LoVo (cell line): ENCODE measurements at places on chromosomes 1 and 21.

DNA sequence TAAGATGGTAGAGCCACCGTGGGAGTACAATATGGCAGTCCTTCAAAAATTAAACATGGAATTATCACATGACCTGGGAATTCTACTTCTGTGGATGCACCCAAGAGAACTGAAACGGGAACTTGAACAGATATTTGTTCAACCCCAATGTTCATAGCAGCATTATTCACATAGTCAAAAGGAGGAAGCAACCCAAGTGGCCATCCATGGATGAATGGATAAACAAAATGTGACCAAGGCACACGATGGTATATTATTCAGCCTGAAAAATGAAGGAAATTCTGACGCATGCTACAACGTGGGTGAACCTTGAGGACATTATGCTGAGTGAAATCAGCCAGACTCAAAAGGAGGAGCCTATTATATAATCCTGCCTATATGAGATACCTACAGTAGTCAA, 22.8 kb upstream of the LAPTM5 start:
- no peak for DNase-seq

GRCh38 chr1:93042187-93043056, 36.7 kb upstream of the MTF2 start:
- DNase-seq: peak; percentile 46

DNA sequence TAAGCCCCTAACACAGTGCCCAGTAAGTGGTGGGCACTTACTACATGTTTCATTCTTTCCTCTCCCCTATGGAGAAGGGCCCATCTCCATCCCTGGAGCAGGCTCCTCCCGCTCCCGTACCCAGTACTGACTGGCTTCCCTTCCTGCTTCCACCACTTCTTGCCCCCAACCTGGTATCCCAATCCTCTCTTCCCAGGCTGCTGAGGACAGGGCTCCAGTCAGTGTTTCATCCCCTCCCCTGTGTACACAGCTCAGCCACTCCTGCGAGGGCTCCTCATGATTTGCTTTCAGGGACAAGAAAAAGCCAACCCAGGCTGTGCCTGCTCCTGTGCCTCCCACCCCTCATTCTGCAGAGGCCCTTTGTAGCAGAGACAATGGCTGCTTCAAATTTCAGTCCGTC, 20.8 kb upstream of the ETV3 start:
- DNase-seq: no peak

DNA sequence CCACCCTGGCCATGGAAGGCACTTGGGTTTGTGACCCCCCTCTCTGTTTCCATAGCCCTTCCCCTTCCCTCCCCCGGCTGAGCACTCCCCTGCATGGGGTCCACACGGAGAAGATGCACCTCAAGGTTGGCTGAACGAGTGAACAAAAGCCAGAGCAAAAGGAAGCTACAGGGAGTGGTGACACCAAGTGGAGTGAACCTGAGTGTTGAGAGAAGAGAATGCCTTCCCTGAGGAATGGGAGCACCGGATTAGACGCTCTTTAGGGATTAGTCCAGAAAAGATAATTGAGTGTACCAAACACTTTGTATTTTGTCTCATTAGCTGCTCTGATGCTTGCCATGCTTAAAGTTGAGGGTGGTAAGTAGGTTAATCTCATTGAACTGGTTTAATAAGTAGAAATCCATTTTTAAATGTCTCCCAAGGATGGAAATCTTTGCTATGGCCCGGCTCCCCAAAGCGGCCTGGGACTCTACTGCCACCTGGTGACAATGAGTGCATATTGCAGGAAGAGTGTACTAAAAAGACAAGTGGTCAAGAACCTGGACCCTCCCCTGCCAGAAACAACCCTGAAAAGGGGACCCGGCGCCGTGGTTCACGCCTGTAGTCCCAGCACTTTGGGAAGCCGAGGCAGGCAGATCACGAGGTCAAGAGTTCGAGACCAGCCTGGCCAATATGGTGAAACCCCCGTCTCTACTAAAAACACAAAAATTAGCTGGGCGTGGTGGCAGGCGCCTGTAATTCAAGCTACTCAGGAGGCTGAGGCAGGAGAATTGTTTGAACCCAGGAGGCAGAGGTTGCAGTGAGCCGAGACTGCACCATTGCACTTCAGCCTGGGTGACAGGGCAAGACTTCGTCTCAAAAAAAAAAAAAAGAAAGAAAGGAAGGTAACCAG, 150.6 kb upstream of the ZC3H12A start:
- DNase-seq: no peak

- DNase-seq: no peak
Observed at GRCh38 chr21:41482301-41482700, 25.7 kb downstream of the TMPRSS2 start.

DNA sequence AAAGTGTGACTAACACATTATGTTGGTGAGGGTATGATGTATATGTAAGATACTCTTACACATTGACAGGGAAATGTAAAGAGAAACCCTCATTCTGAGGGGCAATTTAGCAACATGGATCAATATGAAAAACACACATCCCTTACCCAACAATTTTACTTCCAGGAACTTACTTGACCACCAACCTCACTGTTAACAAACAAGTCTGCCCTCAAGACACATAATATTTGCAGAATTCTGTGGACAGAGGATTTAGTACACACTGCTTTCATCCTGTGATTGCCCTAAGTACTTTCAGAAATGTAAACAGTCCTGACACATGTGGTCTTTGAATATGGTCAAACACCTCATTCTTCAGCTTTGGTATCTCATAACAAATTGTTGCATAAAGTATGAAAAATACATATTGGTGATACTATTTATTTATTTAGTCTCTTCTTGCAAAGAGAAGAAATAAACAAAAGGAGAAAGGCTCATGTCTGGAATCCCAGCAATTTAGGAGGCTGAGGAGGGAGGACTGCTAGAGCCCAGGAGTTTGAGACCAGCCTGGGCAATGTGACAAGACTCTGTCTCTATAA, 6.9 kb downstream of the USP48 start:
- no peak for DNase-seq

GRCh38 chr21:45459171-45460010, 54.4 kb downstream of the COL18A1 start:
- no peak for DNase-seq

GRCh38 chr1:232510367-232511110, 119.4 kb downstream of the SIPA1L2 start:
- DNase-seq: no peak

GRCh38 chr1:17348593-17349234, 23.3 kb upstream of the PADI6 start:
- DNase-seq: no peak

DNA sequence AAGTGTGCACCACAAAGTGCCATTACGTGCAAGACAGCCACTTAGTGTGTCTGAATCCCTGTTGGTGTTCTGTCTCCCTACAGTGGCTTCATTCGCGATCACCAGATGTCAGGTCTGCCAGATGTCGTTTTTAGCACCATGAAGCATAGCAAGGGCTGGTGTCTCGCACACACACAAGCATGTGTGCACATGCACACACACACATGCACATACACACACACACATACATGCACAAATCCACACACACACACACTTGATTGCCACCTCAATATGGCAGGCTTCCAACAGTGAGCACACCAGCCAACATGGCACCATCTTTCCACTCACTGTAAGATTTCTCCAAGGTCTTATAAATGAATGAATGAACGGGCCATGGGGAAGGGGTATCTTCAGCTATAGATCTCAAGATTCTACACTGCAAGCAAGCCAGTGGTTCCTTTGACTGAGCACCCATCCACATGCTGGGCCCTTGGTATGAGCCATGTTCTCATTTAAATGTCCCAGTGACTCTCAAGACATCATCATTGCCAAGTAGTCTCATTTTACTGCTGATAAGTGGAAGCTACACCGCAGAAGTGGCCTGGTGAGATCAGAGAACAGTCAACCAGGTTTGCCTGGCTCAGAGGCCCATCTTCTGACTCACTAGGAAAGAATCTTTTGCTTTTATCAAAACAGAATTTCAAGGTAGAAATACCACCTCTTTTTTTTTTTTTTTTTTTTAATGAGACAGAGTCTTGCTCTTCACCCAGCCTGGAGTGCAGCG, 84.9 kb downstream of the SIM2 start:
- DNase-seq: peak; percentile 78

DNA sequence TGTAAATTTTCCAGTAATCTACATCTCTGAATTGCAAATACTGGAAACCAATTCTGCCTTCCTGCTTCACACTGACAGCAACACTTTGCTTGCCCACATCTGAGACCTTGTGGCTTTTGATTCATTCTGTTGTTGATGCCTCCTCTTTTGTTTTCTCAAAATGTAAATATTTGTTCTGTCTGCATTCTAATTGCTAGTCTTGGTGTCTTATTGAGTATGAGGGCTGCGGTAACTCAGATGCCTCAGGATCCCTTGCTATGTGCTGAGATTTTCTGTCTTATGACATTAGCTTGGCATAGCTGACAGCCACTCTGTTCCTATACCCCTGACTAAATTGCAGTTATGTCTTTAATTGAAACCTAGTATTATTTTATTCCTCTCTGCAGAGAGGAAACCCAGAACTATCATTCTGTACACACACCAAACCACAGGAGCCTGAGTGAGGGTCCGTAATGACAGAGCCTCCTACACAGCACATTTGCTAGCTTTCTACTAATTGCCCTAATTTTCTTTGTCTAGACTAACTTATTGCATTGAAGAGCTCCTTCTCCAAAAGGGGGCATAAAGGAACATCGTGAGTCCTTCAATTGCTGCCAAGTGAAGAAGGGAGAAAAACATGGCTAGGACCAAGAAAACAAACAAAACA, 72.1 kb downstream of the GREM2 start:
- DNase-seq: no peak

- no peak for DNase-seq
Observed at GRCh38 chr21:33560965-33561364, 18.1 kb downstream of the SON start.

DNA sequence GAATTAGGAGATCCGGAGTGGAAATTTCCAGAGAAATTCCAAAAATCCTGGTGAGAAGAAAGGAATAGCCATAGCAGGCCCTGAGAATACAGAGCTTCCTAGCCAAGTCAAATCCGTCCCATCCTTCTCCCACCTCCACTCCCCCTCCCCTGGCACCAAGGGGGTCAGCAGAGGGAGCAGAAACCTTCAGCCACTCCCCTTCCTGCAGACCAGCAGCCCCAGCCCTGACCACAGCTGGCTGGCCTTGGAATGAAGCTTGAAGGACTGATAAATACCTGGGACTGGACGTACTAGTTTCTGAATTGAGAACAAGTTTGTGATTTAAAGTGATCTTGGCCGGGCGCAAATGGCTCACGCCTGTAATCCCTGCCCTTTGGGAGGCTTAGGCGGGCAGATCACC, 13.8 kb upstream of the RIPPLY3 start:
- DNase-seq: no peak

DNA sequence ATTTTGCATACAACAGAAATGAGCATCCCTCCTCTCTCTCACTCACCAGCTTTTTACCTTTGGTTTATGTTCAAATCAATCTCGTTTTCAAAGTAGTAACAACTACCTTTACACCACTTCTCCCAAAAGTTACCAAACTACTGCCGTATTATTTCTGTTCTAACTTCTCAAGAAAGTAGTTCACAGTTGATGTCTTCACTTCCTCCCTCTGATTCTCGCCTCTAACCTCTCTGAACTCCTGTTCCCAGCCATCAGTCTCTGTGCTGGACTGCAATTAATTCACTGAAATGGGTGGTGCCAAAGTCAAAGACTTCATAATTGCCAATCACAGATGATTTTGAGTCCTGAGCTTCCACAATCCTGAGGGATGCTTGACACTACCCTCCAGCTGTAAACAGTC, 54.0 kb downstream of the ZNF281 start:
- DNase-seq: no peak

GRCh38 chr21:44704636-44705001, 6.8 kb downstream of the TSPEAR start:
- no peak for DNase-seq

- no peak for DNase-seq
Observed at GRCh38 chr1:152002960-152003359, 9.3 kb upstream of the S100A10 start.

- DNase-seq: peak; percentile 76
Observed at GRCh38 chr1:15323351-15323988, 76.4 kb downstream of the FHAD1 start.

DNA sequence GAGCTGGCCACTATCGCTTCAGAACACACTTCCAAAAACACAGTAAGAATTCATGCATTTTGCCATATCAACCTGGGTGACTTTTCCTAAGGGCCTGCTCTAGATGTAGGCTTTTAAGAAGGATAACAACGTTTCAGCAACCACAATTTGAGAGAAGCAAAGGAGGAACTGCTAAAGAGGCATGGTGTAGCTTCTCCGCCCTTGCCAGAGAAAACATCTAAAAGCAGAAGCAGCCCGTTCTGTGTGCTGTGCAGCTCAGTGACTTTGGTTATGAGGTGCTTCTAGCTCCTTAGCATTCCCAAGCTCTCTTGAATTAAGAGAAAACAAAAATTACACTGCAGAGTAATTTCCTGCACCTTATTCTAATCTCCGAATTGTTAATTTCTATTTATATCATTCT, 2.7 kb downstream of the PER3 start:
- no peak for DNase-seq

DNA sequence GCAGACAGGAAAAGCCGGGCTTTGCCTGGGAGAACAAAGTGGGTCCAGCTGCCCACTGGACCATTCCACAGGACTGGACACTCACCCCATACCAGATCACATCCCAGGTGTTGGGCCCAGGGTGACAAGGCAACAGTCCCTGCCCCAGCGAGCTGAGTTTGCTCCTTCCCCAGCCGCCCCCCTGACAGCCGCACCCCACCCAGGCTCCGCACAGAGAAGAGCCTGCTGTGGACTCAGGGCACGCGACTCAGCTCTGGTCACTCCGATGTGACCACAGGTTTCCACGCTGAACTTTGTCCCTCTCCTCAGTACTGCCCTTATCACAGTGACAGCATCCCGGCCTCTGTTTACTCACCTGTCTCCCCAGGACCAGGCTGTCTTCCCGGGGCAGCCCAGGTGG, 1.2 kb downstream of the BMP8B start:
- DNase-seq: no peak

DNA sequence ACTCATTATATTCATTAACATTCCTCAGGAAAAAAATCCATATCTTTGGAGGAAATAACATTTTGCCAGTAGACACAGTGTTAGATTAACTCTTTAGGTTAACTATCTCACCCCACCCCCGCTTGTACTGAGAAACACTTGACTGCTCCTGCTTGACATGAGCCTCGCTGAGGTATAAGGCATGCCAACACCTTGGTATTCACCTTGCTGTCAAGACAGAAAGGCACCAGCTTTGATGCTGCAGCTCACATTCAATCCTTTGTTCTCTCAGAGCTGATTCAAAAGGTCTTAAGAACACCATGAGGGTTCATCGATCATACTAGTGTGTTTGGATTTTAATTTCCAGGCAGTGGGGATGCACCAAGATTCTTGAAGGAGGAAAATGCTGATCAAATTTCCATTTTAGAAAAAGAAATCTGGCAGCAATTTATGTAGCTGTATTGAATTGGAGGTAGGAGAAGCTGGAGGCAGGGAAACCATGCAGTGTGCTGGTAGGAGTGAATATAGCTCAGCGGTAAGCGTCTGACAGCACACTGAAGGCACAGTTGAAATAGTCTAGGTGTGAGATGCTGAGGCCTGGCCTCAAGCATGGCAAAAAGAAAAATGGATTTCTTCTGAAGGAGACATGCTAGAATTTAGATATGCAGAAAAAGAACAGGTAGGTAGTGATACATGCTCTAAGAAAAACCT, 108.0 kb upstream of the ST6GALNAC5 start:
- no peak for DNase-seq
